ENCODE measurements at places on chromosomes 12 and 14. TPM values are rescaled to one million over a fixed set of nuclear protein-coding genes. Genes with fewer than 3 reads are reported as not detected.

DNA sequence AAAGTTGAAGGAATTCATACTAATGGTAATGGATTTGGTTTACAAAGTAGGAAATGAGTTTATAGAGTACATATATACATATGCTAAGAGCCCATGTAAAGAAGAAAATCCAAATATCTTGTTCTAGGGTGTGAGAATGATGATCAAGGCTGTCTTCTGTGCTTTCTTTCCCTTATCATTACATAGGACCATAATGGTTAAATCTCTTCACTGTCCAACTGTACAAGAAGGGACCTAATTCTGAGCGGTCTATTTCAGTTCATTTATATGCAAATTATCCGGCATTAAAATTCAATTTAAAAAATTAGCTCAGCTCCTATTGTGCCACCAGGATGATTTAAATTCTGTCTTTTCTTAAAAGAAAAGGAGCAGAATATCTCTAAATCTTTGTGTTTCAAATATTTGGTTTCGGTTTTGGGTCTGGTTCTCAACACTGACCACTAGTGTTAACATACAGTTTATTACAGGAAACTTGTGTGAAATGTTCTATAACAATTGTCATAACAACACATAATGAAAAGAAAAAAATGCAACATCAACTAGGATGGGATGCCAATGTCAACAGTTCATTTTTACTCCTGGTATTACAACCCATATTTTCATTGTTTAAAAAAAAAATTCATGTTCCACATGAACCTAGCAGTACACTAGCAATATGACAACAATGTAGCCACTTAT is 16.8 kb downstream of the OR4K1 start:
- H3K27me3 ChIP-seq, result no peaks in the 10 kb centered on the region
- no peaks in the 10 kb centered on the region for H3K36me3 ChIP-seq
- DNase-seq, result no peak
- no peak overlapping the region for H3K27ac ChIP-seq

- no peaks in the 10 kb centered on the region for H3K36me3 ChIP-seq
- no peak overlapping the region for H3K27ac ChIP-seq
- no peak overlapping the region for H3K4me3 ChIP-seq
- peaks cover 18% of the 10 kb centered on the region for H3K27me3 ChIP-seq
- H3K4me1 ChIP-seq, result peaks cover 2% of the 10 kb centered on the region
These were observed 5.9 kb upstream of the CLEC4E start for GRCh38 chr12:8546591-8546990.

DNA sequence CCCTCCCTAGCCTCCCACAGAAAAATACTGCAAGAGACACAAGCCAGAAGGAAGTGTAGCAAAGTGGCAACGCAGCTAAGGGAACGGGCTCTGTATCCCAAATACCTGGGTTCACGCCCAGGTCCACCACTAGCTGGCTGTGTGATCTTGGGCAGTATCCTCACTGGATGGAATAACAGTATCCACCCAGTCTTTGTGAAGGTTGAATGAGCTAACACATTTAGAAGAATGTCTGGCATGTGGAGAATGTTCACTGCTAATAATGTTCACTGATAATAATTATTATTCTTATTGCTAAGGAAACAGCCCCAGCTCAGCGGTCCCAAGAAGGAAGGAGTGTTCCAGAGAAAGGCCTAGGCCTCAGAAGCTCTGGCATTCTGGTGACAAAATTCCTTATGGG is 70.9 kb downstream of the VWF start:
- H3K27ac ChIP-seq, result no peak overlapping the region
- peaks cover 3% of the 10 kb centered on the region for H3K36me3 ChIP-seq
- H3K4me1 ChIP-seq, result peaks cover 2% of the 10 kb centered on the region
- DNase-seq, result no peak
- H3K4me3 ChIP-seq, result no peak overlapping the region
- H3K27me3 ChIP-seq, result peaks cover 64% of the 10 kb centered on the region

FOXA1 gene
- not detected for total RNA-seq

ANO2 gene
- total RNA-seq, result 0.89 TPM
